ENCODE measurements at places on chromosomes 1 and 21.
A peak's percentile ranks its signal among the peaks of the same experiment; 100 is the strongest.

- no peak for DNase-seq
These were observed 862.7 kb downstream of the PLA2G4A start for GRCh38 chr1:187691439-187691838.

- DNase-seq, result peak; percentile 74
These were observed 6.0 kb upstream of the LY9 start for GRCh38 chr1:160789702-160790611.

GRCh38 chr1:244324176-244324883, 127.4 kb downstream of the ADSS2 start:
- no peak for DNase-seq

GRCh38 chr1:145845144-145845513, 301 bp upstream of the NUDT17 start:
- no peak for DNase-seq

- DNase-seq, result no peak
These were observed 100.1 kb upstream of the AKT3 start for GRCh38 chr1:243950166-243950565.

- DNase-seq, result no peak
These were observed 608.3 kb upstream of the ZP4 start for GRCh38 chr1:238499021-238499420.

GRCh38 chr1:224433701-224434672, 610 bp downstream of the WDR26 start:
- peak; percentile 38 for DNase-seq

DNA sequence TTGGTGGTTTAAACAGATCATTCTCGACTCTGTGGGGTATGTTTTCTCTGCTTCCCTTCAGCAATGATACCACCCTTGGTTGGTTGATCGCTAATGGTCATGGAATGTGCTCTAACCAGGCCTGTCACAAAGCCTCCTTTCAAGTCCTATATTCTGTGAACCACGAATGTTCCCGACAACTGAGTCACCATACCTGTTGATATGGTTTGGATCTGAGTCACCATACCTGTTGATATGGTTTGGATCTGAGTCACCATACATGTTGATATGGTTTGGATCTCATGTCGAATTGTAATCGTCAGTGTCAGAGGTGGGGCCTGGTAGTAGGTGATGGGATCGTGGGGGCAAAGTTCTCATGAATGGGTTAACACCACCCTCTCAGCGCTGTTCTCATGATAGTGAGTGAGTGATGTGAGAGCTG, 10.2 kb upstream of the CAMK2N1 start:
- DNase-seq, result no peak

DNA sequence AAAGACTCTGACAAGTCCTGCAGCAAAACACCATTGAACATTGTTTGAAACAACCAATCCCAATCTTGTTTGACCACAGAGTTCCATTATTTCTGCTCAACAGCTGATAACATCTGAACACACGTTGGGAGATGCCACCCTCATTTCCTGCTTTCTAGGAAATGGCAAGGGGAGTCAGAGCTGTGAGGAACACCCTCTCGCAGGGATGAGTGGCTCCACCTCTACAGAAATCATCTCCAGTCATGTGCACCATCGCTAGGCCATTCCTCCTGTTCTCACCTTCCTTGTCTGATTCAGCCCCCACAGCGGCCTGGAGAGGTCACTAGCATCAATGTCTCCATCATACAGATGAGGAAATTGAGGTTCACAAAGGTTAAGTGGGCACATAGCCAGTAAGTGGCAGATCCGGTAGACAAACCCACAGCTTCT, 22.4 kb upstream of the RUNX3 start:
- no peak for DNase-seq

GRCh38 chr1:116679828-116680628, 12.5 kb upstream of the IGSF3 start:
- no peak for DNase-seq

GRCh38 chr1:64569411-64569810, 99.5 kb downstream of the CACHD1 start:
- DNase-seq, result no peak

DNA sequence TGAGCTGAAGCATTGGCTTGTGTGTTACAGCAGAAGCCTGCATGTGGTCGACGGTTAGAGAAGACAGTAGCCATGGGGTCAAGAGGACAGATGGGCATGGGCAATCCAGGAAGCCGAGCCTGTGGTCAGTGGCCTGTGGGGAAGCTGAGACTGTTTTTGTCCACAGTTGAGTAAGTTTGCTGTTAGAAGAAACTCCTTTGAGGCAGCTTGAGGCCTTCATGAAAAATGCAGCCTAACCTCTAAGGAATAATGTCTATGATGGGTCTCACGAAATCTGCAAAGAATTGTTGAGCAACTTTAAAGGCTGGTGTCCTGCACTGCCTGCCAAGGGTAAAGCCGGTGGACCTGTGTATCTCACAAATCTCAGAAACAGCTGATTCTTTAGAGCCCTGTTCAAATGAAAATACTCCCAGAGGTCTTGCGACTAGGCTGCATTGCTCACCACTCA, 322.4 kb downstream of the SETD4 start:
- DNase-seq, result no peak

GRCh38 chr1:97089173-97089572, 367.6 kb downstream of the PTBP2 start:
- DNase-seq, result no peak

DNA sequence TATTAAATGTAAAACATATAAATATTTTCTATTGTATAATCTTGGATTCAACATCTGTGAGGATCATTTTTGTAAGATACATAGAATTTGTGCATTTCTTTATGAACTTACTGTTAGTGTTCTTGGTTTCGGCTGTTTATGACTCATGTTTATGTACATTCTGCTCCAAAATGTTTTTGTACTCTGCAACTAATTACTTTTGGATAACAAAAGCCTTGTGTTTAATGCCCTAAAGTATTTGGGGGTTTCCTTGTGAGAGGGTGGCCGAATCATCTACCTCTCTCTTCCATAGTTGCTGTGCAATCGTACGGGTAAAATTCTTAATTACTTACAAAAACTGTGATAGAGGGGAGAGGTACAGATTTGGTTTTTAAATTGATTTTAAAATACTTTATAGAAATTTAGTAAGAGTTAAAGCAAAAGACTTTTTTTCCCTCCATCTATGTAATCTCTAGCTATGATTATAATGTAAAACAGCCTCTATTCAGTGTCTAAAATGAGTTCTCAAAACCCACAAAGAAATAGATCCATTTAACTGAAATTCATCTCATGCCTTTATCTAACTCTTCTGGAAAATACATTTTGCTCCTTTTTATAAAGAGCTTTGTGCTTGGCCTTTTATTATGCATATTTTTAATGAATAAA, 38.7 kb upstream of the LRRC8C start:
- no peak for DNase-seq

DNA sequence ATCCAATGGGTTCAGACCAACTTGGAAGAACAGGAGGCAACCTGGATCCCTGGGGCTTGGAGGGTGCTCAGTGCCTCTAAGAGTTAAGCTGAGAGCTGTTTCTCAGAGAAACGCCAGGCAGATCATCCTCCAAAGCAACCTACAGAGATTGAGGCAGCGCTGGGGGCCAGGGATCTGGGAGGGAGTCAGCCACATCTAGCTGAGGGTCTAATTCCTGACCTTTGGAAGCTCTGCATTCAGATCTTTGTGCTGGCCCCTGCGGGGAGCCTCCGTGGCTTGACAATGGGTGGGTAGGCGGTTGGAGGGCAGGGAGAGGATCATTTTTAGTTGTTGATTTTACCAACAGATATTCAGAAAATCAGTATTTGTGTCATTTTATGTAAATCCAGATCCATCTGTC, 79.3 kb downstream of the DDX20 start:
- DNase-seq, result no peak

GRCh38 chr1:154944401-154945159, 8.1 kb upstream of the PMVK start:
- no peak for DNase-seq

GRCh38 chr1:61084491-61085031, 2.2 kb downstream of the NFIA start:
- no peak for DNase-seq

GRCh38 chr1:180646093-180646492, 14.3 kb downstream of the XPR1 start:
- DNase-seq, result no peak

DNA sequence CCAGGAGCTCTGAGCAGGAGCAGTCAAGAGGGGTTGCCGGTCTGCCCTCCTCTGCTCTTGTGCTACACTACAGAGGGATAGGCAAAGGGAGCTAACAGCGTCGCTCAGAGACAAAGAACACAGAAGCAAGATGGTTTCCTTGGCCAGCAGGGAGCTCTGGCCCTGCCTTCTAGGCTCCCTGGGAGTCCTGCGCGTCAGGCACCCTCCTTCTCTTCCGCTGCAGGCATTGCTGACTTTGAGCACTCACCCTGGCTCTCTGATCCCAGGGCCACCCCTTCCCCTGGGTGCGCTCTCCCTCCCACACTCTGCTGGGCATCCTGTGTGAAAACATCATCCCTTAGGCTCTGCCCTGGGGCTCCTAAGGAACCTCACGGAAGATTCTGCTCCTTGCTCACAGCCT, 489 bp downstream of the TNNI1 start:
- no peak for DNase-seq

DNA sequence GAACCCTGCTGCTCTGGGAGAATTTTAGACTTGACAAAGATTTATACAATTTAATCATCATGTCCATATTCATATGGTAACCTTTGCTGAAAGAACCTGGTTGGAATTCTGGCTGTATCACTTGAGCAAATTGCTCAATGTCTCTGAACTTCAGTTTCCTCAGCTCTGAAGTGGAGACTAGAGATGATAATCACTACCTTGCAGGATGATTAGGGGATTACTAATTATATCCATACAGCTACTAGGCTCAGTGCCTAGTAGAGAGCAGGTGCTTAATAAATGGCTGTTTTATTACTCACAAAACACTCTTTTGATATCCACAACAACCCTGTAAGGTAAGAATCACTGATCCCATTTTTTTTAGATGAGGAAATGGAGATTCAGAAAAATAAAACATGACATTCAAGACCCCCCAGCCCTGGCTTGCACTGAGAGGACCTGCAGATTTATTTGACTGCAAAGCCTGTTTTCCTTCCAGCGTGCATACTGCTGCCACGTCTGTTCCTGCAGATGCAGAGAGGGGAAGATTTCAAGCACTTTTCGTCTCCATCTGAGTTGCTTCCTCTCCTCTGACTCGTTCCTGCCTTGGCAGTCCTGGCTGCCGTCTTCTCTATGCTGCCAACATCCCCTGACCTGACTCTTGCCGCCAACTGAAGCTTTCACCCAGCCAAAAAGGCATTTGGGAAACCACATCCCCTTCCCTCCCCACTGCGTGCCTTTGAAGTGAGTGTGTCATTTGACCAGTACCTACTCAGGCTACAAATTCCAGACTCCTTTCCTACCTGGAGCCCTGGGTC, 203.0 kb downstream of the PLPP3 start:
- no peak for DNase-seq
